ENCODE measurements at places on chromosomes 16 and 17.
A peak's percentile ranks its signal among the peaks of the same experiment; 100 is the strongest.

GRCh38 chr17:63023049-63023448, 57.0 kb downstream of the TANC2 start:
- DNase-seq: no peak

GRCh38 chr16:58462499-58462996, 37.4 kb upstream of the NDRG4 start:
- no peak for DNase-seq

DNA sequence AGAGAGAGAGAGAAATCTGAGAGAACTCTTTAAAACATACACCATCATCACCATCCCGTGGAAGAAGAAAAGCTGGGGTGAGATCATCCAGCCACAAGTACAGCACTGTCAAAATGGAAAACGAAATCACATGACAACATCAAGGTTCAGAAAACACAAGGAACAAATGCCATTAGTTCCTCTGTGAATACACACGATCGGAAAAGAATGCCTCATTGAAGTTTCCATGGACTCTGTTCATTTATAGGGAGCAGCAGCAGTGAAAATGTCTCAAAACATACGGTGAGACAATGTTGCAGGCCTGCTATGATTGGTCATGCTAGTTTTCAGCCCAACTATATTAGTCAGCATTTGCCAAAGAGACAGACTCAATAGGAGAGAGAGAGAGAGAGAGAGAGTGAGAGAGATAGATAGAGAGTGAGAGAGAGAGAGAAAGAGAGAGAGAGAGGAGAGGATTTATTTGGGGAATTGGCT, 4.4 kb downstream of the CFAP97D1 start:
- DNase-seq: no peak

DNA sequence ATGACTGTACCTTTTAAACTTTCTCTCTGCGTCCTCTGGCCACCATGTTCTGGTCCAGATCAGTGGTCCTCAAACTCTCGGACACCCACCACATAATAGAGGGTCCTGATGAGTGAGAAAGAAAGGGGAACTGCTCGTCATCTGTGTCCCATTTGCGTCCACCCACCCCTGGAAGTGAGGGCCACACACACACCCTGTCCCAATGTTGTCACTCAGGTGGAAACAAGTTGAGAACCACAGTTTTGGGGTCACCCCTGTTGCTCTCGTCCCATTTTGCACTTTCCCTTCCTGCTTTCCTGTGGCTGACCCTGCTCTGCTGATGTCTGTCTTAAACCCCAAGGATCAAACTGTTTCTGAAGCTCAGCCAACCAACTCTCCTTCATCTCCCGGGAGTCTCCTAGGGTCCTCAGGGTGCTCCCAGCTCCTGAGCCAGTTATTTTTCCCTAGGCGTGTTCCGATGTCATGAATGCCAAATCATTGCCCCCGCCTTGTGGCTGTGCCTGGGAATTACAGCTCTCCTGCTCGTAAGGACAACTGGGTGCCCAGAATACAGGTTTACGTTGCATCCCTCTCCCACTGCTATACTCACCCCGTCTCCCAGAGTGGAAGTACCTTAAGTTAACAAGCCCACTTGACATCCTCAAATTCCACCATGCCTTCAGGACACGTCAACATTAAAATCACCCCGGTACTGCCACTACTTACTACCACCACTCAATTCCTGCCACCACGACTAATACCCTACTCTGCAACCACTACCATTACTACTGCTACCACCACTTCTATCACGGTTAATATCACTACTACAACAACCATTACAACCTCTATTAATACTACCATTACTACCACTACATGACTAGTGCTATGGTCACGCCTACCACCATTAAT, 26.0 kb upstream of the HNF1B start:
- no peak for DNase-seq

DNA sequence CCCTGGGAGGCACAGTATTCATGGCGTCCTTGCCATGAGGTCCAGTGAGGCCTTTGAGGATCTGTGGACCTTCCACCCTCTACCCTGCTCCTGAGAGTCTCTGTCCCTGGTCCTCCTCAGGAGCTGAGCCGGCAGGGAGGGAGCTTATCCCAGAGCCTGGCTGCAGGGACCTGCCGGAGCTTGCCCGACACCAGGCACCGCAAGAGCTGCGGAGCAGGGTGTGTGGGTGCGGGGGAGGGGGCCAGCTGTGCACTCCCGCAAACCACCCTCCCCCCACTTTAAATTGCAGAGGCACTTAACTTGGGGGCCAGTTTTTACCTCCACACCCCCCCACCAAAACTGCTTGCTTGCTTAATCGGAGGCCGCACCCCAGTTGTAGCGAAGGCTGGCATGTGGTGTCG, 609 bp upstream of the ZNF750 start:
- DNase-seq: no peak

DNA sequence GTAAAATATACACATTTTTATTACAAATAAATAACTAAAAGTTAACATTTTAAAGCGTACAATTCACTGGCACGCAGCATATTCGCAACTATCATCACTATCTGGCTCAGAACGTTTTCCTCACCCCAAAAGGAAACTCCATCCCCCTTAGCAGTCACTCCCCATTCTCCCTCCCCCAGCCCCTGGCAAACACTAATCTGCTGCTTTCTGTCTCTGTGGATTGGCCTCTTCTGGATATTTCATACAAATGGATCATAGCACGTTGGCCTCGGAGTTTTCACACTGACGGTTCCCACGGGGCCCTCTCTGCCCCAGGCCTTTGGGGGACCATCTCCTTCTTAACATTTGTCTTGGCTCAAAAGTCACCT, 64.6 kb downstream of the RTN4RL1 start:
- no peak for DNase-seq

GRCh38 chr16:3578610-3579551, 1.7 kb upstream of the NLRC3 start:
- DNase-seq: peak; percentile 23

- no peak for DNase-seq
Observed at GRCh38 chr17:73939806-73940205, 263.7 kb upstream of the RPL38 start.

- no peak for DNase-seq
Observed at GRCh38 chr17:42953669-42954068, 10.6 kb downstream of the AARSD1 start.

GRCh38 chr16:30637944-30638343, 12.8 kb upstream of the PRR14 start:
- DNase-seq: no peak

GRCh38 chr16:15686287-15686686, 36.2 kb downstream of the NDE1 start:
- no peak for DNase-seq

DNA sequence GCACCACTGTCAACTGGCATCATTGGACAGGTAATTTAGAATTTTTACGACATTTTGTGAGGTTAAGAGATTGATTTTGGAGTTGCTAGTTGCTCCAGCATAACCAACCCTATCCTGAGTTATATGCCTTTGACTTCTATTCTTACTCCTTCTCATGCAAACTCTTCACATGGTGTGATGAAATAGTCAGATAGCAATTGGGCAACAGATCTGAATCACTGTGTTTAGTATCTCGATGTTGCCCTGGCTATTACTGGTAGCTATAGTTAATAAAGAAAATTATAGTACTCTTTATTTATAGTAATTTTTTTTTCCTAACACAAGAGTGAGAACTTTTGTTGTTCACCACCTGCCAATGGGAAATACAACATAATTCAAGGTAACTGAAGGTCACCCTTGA, 494.8 kb upstream of the TOM1L1 start:
- DNase-seq: no peak

- no peak for DNase-seq
Observed at GRCh38 chr17:72733619-72734282, 358.7 kb downstream of the SLC39A11 start.

- DNase-seq: no peak
Observed at GRCh38 chr17:76193591-76193990, 46.7 kb downstream of the RNF157 start.

DNA sequence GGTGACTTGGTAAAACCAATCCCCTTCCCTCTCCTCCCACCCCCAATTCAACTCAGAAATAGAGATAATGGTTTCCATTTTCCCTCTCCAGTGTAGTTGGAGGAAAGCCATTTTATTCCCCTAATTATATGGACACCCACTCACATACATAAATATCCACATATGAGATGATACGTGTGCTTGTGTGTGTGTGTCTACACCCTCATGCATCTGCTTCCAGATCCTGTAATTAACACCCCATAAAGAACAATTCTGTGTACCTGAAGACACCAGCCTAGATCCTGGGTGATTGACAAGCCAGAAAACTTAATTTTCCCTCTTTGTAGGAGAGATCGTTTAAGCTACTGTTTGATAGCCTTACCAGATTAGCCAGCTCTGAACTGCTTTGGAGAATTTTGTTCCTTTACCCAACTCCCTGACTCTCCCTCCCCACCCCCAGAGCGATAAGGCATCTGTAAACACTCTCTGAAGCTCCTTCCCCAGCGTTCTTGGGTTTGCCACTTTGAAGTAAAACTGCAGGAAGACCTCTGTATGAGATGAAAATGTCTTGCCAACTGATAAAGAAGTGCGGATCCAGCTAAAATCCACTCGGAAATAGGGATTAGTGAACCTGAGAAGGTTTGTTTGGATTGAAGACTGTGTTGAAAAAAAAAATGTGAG, 175.7 kb downstream of the RGS9 start:
- DNase-seq: no peak

DNA sequence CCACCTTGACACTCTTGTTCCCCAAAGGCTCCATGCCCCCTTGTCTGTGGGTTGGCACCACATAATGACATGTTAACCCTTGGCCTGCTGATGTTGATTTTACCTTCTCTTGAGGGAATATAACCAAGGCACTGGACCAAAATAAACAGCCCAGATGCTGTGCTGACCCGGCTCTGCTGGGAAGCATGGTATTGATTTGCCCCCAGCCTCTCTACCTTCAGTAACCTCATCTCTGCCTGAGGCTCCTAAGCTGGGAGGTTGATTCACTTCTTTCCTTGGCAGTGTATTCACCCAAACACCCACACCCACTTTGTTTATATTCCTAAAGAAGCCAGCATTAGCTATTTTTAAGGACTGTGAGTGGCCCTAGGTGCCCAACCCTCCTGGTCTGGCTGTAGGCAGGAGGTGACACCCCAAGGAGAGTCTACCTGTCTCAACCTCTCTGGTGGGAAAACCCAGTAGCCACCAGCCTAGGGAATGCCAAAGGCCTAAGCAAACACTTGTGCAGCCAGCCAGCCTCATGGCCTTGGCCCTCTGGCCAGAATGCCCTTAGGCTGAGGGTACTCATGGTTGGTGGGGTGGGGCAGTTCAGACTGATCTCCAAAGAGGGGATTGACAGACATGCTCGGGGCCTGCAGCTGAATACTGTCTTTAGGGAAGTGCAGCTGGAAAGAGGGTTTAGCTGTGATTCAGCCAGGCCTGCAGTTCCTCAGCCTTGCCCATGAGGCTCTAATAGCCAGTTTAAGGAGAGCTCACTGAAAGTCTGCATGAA, 42.7 kb downstream of the GNAO1 start:
- no peak for DNase-seq

DNA sequence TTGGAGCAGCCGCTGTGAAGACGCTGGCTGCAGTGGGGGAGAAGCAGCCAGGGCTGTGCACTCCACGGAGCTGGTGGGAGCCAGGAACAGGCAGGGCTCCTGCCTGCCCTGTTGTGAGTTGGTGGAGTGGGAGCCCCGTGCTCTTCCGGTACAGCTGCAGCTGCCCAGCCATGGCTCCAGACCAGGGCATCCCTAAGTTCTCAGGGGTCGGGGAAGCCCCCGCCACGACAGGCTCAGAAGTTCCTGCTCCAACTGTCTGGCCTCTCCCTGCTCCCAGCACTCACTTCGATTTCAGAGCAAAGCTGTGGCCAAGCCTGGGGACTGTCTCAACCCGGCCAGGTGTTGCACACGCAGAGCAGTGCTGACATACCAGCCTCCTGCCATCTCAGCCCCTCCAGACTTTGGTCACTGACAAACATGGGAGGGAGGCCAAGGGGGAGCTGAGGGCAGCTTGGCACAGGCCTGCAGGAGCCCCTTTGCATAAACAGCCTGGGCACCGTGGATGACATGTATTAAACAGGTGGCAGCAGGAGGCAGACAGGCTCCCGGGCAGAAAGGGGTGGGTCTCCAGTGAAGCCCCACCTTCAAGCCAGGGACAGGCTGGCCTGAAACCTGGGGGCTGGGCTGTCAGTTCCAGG, 13.9 kb upstream of the KDM8 start:
- no peak for DNase-seq

GRCh38 chr16:85556456-85557082, 56.6 kb upstream of the GSE1 start:
- peak; percentile 44 for DNase-seq

- DNase-seq: no peak
Observed at GRCh38 chr16:85514598-85515318, 98.4 kb upstream of the GSE1 start.

- DNase-seq: no peak
Observed at GRCh38 chr16:14494396-14494966, 135.6 kb downstream of the PARN start.

DNA sequence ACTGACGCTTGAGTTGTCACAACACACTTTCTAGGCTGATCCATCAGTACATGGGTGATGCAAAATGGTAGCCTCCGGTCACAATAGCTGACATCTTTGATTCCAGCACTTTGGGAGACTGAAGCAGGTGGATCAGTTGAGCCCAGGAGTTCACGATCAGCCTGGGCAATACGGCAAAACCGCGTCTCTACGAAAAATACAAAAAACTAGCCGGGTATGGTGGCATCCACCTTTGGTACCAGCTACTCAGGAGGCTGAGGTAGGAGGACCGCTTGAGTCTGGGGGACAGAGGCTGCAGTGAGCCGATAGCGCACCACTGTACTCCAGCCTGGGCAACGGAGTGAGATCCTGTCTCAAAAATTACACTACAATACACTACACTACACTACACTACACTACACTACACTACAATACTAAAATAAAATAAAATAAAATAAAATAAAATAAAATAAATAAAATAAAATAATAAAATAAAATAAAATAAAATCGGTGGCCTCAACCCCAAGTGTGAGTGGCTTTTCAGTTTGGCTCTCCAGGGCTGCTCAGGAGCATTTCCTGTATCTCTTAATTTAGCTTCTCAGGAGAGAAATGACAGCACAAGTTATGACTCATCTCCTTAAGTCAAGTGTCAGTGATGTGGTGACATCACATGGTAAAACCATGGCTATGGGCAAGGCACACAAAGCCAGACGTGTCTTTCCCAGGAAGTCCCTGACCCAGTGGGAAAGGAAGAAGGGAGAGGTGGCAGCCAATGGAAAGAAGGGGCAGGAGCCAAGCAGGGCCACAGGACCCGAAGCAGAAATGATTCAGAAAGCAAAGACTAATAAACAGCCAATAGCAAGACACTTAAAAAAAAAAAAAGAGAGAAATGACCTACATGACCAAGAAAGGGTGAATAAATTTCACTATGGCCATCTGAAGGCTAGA, 75.3 kb upstream of the TBC1D3K start:
- no peak for DNase-seq

DNA sequence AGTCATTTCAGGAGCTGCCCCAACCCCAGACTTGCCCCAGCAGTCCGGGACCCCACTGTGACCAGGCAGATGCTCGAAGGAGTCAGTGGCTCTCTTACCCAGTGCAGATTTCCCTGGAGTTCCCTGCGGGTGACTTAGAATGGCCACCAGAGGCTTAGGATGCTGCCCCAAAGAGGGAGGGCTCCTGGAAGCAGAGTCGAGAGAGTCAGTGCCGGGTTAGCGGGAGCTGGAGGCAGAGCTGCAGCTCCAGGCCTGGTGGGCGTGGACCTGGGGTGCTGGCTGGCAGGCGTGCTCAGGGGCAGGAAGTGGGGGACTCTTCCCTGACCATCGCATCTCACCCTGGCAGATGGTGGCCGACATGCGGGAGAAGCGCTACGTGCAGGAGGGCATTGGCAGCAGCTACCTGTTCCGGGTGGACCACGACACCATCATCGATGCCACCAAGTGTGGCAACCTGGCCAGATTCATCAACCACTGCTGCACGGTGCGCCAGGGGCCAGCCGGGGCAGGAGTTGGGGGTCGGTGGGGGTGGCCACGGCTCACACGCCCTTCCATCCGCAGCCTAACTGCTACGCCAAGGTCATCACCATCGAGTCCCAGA, 1.6 kb upstream of the HSD3B7 start:
- no peak for DNase-seq
